ENCODE measurements at places on chromosomes 2 and 18.
A peak's percentile ranks its signal among the peaks of the same experiment; 100 is the strongest.

- no peaks in the 10 kb centered on the region for H3K36me3 ChIP-seq
- no peak overlapping the region for H3K27ac ChIP-seq
- H3K27me3 ChIP-seq: no peaks in the 10 kb centered on the region
- no peak for DNase-seq
- no peak overlapping the region for H3K4me3 ChIP-seq
- peaks cover 15% of the 10 kb centered on the region for H3K4me1 ChIP-seq
Measured at GRCh38 chr18:58639751-58640427, 11.0 kb upstream of the ALPK2 start.

DNA sequence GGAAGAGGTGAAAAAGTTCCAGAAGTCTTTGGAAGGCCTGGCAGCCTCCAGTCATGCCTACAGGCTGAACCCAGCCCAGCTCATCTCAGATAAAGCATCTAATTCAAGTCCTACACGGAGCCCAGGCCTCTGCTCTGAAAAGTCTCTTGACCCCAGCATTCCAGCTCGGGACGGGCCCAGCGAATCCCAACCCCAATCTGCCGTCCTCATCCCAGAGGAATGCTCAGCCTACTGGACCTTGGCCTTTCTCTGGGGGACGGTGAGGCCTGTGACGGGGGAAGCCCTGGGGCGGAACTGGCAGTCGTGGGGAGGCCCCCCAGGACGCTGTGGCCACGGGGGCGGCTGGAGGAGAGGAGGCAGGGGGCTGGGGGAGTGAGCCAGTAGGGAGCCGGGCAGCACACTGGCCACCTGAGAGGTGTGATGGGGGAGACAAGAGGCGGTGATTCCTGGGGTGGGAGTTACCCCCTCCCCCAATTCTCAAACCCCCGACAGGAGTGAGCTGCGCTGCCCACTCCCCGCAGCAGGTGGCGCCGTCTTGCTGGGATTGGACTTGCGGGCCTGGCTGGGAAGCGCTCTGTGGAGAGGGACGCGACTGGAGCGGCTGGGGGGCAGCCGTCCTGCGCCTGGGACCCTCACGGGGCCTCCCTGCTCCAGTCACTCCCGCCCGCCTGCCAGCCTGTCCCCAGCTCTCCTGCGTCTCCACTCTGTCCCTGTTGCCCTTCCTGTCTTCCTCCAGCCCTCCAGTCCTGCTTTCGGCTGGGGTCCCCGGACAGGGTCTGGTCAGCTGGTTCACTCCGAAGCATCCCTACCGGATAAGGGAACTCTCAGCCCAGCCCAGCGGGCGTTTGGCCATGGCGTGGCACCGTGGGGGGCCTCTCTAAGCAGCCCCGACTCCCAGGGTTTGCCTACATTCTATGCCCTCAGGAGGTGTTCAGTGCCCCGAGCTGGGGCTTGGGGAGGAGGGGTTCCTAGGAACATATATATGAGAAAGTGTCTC, 182.6 kb upstream of the HAAO start:
- peaks cover 14% of the 10 kb centered on the region for H3K4me1 ChIP-seq
- DNase-seq: peak; percentile 79
- H3K27ac ChIP-seq: peak overlapping the region; percentile 39
- H3K4me3 ChIP-seq: peak overlapping the region; percentile 12
- H3K27me3 ChIP-seq: no peaks in the 10 kb centered on the region

DNA sequence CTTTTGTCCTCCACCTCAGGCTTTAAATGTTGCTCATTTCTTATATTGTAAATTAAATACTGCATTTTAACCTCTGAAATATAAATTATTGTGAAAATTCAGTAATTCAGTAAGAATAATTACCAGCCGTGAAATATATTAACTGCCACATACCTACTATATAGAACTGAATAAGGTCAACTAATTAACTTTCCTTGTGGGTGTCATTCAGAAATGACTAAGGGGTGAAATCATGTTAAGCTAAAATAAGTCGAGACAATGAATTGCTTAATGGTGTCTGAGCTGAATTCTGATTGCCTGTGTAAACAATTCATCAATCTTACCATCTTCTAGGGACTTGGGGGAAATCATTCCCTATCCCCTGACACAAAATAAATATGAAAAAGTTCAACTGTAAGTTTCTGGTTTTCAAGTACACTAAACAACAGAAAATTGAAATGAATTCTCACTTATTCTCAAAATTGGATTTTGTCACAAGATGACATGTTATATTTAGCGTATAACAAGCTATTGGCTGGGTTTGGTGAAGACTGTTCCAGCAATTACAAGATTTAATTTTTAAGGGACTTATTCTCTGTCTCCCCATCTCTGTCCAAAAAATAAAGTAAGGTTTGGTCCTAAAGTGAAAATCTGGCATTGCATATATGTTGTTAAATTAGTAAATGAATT, 255.1 kb downstream of the METTL4 start:
- H3K36me3 ChIP-seq: no peaks in the 10 kb centered on the region
- no peaks in the 10 kb centered on the region for H3K4me1 ChIP-seq
- H3K27ac ChIP-seq: no peak overlapping the region
- DNase-seq: no peak
- H3K27me3 ChIP-seq: no peaks in the 10 kb centered on the region

GRCh38 chr18:47413327-47413726, 161.9 kb upstream of the SKOR2 start:
- no peaks in the 10 kb centered on the region for H3K4me1 ChIP-seq
- no peak overlapping the region for H3K4me3 ChIP-seq
- no peaks in the 10 kb centered on the region for H3K27me3 ChIP-seq
- H3K36me3 ChIP-seq: no peaks in the 10 kb centered on the region
- no peak overlapping the region for H3K27ac ChIP-seq

Data from thyroid gland (tissue), 4 donors.